ENCODE measurements at places on chromosomes 16 and 17. TPM values are rescaled to one million over a fixed set of nuclear protein-coding genes. Genes with fewer than 3 reads are reported as not detected.
A peak's percentile ranks its signal among the peaks of the same experiment; 100 is the strongest.

The HOXB5 gene
- 19.8 TPM for total RNA-seq

The TAC4 gene
- total RNA-seq, result not detected

- no peaks in the 10 kb centered on the region for H3K27me3 ChIP-seq
- no peaks in the 10 kb centered on the region for H3K36me3 ChIP-seq
- peaks cover 5% of the 10 kb centered on the region for H3K4me1 ChIP-seq
- no peak for DNase-seq
These were observed 2275.5 kb downstream of the TP53TG3F start for GRCh38 chr16:35734728-35735402.

- H3K27ac ChIP-seq, result peak within 1 kb of the TSS; percentile 99
- no peaks in the 10 kb centered on the region for H3K27me3 ChIP-seq
- peaks cover 15% of the 10 kb centered on the region for H3K36me3 ChIP-seq
- H3K4me1 ChIP-seq, result peaks cover 23% of the 10 kb centered on the region
These were observed at the start of gene ENO3 for GRCh38 chr17:4950746-4951204. Gene ENO3 (plus strand): TSS chr17:4951119. CDS start chr17:4951830, 711 bp downstream.

DNA sequence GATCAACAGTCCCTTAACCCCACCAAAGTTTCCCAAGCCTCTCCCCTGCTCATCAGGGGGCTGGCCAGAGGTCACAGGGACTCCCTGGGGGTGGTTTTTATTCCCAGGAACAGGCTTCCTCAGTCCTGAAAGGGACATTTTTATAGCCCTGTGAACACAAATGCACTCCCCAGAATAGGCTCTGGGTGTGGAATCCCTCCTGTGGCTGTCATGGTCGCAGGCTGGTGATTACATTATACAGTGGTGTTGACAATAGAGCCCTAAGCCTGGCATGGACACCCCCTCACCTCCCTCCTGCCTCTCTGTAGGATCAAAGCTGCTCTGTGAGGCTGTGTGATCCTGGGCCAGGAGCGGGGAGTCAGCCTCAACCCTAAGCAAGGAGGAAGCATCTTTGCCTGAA is 1.4 kb upstream of the CA4 start:
- H3K36me3 ChIP-seq, result no peaks in the 10 kb centered on the region
- H3K4me1 ChIP-seq, result peaks cover under 1% of the 10 kb centered on the region
- no peak for DNase-seq
- H3K27ac ChIP-seq, result no peak overlapping the region
- H3K4me3 ChIP-seq, result no peak overlapping the region

GRCh38 chr17:50538549-50539410 is 6.2 kb downstream of the EPN3 start:
- no peaks in the 10 kb centered on the region for H3K36me3 ChIP-seq
- no peak for DNase-seq
- peaks cover 49% of the 10 kb centered on the region for H3K4me1 ChIP-seq

GRCh38 chr16:72246423-72246822 is 74.5 kb upstream of the PMFBP1 start:
- no peak for DNase-seq
- no peaks in the 10 kb centered on the region for H3K4me1 ChIP-seq
- H3K27ac ChIP-seq, result no peak overlapping the region
